Panc1 (cell line): ENCODE measurements at places on chromosomes 16 and 17.

- no peak for DNase-seq
Measured at GRCh38 chr17:1640329-1641064, 5.0 kb downstream of the SCARF1 start.

GRCh38 chr16:69364088-69364487, 12.5 kb upstream of the TMED6 start:
- no peak for DNase-seq

DNA sequence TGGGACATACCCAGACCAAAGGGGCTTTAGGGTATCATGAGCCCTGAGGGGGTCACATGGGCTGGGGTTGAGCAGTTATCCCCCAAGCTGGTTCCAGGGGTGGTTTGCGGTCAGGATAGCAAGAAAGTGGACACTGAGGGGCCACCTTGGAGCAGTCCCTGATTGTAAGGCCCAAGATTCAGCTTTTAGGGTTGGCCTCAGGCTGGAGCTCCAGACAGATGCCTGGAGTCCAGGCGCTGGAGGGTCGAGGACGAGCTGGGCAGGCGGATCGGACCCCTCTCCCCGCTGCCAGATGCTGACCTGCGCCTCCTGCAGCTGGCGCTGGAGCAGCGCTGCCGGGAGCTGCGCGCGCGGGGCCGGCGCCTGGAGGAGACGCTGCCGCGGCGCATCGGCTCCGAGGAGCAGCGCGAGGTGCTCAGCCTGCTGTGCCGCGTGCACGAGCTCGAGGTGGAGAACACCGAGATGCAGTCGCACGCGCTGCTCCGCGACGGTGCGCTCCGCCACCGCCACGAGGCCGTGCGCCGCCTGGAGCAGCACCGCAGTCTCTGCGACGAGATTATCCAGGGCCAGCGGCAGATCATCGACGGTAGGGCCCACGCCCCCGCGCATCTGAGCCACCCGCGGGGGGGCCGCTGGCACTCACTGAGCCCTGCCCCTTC, 10.0 kb downstream of the BTBD17 start:
- DNase-seq = no peak

DNA sequence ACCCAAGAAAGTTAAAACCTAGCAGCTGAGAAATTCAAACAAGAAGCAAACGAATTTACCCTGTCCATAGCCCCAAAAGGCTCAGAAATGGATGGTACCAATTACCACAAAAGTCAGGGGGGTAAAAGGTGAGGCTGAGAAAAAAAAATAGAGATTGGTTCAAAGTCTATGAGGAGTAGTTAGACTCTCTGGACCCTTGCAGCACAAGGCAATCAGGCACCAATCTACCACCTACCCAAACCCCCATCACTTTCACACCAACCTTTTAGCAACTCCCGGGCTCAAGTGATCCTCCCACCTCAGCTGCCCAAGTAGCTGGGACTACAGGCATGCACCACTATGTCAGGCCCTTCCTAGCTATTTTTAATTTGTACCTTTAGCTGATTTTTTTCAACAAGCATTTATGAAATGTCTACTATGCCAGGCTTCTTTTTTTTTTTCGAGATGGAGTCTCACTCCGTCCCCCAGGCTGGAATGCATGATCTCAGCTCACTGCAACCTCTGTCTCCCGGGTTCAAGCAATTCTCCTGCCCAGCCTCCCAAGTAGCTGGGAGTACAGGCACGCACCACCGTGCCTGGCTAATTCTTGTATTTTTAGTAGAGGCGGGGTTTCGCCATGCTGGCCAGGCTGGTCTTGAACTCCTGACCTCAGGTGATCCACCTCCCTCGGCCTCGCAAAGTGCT, 40.8 kb downstream of the USP32 start:
- DNase-seq = no peak

DNA sequence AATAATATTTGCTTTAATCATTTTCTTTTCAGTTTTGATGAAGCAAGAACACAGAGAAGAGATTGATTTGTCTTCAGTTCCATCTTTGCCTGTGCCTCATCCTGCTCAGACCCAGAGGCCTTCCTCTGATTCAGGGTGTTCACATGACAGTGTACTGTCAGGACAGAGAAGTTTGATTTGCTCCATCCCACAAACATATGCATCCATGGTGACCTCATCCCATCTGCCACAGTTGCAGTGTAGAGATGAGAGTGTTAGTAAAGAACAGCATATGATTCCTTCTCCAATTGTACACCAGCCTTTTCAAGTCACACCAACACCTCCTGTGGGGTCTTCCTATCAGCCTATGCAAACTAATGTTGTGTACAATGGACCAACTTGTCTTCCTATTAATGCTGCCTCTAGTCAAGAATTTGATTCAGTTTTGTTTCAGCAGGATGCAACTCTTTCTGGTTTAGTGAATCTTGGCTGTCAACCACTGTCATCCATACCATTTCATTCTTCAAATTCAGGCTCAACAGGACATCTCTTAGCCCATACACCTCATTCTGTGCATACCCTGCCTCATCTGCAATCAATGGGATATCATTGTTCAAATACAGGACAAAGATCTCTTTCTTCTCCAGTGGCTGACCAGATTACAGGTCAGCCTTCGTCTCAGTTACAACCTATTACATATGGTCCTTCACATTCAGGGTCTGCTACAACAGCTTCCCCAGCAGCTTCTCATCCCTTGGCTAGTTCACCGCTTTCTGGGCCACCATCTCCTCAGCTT, 45.0 kb downstream of the ESRP2 start:
- DNase-seq = no peak

DNA sequence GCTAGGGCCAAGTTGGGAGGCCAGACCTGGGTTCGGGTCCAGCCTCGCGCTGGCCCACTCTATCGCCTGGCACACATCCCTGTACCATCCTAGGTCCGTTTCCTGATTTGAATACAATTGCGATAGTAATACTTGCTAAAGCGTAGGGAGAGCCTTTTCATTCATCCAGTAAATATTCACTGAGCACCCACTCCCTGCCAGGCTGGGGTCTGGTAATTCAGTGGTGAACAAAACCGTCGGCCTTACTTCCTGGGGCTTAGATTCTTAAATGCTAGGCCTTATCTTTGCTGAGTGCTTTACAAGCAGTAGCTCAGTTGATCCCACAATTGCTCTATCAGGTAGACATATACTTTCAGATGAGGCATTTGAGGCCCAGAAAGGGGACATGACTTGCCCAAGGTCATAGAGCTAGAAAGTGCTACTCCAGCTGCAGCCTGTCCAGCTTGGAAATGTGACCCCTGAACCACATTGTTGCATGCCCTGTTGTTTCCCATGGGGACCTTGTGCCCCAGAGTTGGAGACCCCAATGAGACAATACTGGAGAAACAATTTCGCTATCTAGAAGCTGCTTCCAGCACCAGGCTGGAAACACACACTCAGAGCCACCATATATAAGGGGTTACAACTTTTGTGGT, 691 bp downstream of the USB1 start:
- no peak for DNase-seq

- no peak for DNase-seq
Measured at GRCh38 chr17:37256627-37257026, 119.2 kb upstream of the C17orf78 start.

DNA sequence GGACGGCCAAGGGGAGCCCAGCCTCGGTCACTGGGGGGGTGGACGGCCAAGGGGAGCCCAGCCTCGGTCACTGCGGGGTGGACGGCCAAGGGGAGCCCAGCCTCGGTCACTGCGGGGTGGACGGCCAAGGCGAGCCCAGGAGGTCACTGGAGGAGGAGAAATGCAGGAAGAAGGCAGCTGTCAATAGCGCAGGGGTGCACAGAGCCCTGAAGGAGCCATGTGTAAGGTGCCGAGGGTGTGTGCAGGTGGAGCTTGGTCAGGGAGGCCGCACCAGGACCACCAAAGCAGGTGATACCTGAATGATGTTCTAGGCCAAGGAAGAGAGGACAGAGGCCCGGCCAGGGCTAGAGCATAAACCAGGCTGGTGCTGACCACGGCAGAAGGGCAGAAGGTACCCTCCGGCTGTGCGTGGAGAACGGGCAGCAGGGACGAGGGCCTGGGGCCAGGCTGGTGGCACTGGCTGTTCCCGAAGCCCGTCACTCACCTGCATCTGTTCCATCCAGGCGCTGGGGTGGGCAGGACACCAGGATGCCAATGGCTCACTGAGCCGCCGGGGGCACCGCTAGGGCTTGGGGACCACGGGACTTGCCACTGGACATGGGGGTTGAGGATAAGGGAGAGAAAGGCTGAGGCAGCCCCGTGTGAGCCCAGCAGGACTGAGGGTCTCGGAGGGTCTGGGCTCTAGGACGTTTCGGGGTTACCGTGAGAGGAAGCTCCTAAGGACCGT, 5.9 kb upstream of the CCDC57 start:
- no peak for DNase-seq

GRCh38 chr17:47676199-47676472, 17.8 kb upstream of the TBKBP1 start:
- no peak for DNase-seq

GRCh38 chr17:67256075-67256732, 11.2 kb upstream of the HELZ start:
- no peak for DNase-seq

GRCh38 chr16:54633943-54634362, 296.7 kb upstream of the IRX5 start:
- no peak for DNase-seq

DNA sequence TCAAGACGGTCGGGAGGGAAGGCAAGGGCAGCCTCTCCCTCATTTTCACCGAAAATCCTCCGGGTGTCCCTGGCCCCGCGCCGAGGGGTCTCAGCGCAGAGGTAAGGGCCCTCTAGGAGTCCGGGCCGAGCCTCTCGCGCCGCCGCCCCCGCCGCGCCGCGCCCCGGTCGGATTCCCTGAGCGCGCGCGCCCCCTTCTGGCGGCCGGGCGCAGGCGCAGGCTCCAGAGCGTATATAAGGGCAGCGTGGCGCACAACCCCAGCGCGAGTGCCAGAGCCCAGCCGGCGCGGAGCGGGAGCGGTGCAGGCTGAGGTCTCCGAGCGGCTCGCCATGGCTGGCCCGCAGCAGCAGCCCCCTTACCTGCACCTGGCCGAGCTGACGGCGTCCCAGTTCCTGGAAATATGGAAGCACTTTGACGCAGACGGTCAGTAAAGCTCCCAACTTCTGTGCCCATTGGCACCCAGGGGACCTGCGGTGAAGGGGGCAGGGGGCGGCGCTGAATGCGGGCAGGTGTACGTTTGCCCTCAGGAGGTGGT, at the start of gene CALB2:
CALB2 (plus strand) TSS at position 260 of the 535 bp plus-strand sequence; CDS start at position 330, 70 bp downstream.
- DNase-seq = no peak

- DNase-seq = no peak
Measured at GRCh38 chr16:8929086-8929748, 34.5 kb downstream of the USP7 start.

- DNase-seq = no peak
Measured at GRCh38 chr17:5933430-5933829, 136.7 kb upstream of the WSCD1 start.

DNA sequence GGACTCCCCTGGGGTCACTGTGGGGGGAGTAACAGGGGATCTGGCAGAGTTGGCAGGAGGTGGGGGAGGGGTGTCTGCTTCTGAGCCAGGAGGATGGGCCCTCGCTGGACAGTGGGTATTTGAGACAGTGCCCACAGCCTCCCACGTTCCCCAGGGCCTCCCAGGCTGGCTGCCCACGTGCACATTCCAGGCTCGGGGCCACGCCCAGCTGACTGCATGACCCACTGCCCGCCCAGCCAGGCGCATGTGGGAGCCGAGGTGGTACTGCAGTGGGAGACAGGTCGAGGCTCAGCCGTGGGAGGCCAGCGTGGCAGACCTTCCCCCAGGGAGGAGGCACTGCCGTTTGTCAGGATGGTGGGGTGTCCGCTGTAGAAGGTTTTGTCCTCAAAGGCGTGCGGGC, 38.8 kb downstream of the BAHCC1 start:
- no peak for DNase-seq

DNA sequence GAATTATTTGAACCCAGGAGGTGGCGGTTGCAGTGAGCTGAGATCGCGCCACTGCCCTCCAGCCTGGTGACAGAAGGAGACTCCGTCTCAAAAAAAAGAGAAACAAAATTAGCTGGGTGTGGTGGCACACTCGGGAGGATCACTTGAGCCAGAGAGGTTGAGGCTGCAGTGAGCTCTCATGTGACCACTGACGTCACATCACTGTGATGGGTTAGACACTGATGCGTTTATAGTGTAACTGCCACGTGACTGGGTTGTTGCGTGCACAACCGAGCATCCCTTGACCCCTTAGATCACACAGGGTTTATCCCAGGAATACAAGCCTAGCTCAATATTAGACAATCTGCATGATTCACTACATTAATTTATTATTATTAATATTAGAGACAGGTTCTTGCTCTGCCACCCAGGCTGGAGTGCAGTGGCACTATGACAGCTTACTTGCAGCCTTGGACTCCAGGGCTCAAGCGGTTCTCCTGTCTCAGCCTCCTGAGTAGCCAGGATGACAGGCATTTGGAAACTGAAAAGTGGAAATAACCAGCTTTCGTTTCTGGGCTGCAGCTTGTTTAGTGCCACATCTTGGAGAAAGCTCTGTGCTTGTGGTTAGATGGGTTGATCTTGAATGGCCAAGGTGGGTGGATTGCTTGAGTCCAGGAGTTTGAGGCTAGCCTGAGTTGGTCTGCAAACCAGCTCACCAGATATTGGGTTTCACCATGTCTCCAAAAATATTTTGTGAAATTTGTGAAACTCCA, 26.4 kb upstream of the ABR start:
- DNase-seq = no peak
